ENCODE measurements at places on chromosomes 6 and 20.

DNA sequence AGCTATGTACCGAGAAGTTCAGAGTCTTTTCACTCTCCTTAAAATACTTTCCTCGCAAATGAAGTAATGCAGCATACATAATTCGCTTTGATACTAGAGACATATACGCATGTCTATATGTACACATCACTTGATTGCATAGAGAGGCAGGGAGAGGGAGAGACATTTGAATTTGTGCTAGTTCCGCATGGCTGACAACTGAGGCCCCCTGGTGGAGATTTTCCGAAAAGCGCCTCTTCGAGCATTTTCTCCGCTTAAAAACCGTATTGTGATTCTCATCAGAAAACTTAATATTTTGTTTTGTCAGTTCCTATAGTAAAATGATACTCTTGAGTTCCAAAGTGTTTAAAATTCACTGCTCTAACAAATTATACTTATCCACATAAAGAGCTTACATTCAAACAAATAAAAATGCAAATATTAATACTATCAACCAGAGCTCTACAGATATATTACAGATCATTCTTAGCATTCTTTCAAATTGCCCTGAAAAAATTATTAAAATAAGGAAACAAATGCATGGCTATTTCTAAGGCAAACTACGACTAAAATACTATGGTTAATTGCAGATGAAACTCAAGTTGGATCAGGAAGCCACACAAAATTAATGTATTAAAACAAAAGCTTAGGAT is 637 bp downstream of the MYLK4 start:
- DNase-seq = peak; percentile 60

DNA sequence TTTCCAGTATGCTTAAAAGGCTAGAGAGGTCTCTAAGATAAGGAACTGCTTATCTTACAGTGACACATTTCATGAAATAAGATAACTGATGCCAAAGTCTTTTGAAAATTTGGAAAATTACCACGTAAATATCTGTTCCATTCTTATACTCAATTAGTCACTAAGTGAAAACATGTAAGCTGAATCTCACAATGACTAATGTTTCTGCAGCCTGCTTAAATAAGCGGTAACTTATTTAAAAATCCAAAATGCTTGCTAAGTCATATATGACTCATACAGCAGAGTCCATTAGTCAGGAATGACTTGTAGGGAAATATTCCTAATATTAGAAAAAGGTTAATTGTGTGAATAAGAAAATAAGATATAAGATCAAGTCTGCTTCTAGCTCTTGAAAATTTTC is 27.8 kb upstream of the LGSN start:
- DNase-seq = no peak

DNA sequence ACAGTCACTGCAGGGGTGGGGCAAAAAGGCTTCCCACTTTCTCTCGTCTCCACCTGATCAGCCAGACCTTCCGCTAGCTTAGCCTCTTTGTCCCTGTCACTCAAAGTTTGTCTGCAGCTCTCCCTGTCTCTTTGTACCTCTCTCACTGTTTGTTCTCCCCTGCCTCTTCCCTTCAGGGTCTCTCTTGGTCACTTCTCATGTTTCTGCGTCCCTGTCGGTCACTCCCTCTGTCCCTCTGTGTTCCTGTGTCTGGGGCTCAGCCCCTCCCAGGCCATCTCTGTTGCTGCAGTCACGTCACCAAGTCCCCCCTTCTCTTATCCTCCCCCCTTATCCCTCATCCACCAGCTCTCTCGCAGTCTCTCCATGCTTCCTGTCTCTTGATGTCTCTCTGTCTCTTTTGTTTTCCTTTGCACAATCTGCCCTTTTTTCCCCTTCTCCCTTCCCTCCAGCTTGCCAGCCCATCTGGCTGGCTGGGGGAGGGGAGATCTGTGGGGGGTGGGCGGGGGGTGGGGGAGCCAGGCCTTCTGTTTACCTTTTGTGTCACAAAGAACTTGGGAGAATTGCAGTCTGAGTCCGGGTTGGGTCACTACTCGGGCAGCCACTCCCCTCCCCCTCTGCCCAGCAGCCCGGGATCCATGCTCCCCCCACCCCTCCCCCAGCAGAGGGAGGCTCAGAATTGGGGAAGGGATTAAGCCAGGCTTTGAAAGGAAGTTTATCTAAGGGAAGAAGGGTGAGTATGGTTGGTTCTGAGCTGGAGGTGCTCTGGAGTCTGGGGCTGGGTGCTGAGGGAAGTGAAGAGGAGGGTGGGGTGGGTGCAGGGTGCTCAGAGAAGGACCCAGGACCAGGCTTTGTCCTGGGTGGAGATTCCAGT is 32.3 kb downstream of the FOXP4 start:
- peak; percentile 99 for DNase-seq

- DNase-seq = no peak
Measured at GRCh38 chr6:127952831-127953230, 52.0 kb upstream of the THEMIS start.

GRCh38 chr6:110363748-110364147 is 5.6 kb upstream of the METTL24 start:
- no peak for DNase-seq

- DNase-seq = no peak
Measured at GRCh38 chr6:148509119-148509799, 166.6 kb downstream of the SASH1 start.

DNA sequence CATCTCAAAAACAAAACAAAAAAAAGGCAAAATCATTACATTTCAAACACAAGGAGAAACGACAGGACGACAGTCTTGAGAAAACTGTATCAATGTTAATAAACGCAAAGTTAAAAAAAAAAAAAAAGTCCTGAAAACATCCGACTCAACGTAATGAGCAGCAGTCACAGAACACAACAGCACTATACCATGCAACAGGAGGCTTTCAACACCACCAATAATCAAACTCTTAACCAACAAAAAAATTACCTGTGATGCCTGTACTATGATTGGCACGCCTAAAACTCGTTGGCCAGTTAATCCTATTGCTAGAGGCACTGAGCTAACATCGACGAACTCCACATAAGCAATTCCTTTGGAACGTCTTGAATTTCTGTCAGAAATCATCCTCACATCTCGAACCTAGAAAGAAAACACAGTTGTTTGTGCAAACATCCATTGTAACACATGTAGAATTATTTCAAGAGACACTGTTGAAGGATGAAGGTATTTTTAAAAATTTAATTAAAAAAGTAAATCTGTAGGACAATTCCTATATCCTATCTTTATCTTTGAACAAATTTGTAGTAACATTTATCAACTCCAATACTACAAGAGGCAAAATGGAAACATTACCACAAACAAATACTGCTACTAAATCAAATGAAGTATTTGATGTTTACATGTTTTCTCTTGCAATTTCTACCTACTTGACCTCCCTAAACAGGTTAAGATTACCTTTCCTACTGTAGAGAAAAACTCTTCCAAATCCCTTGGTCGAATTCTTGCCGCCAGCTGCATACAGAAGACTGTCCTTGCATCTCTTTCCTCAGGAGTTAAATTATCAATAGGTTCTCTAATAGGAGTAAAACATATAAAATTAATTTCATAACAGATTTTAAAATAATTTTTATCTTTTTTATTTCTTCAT is 17.5 kb downstream of the RBM39 start:
- DNase-seq = no peak

DNA sequence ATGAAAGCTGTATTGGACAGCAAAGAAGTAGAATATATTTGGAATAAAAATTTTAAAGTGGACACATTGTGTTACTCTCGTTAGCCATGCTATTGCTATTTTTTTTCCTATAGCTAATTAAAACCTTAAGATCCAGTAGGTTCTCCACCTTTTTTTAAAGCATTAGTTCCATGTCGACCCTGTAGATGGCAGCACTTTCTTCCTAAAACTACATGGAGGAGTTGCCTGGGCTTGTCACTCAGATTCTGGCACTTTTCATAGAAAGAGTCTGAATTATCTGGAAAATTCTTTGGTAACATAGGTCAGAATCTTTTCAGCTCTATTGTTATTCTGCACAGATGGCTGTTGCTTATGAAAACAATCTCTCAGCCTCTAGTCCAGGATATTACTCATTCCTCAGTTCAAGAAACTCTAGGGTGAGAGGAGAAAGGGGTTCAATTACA is 42.0 kb upstream of the ESR1 start:
- peak; percentile 29 for DNase-seq

DNA sequence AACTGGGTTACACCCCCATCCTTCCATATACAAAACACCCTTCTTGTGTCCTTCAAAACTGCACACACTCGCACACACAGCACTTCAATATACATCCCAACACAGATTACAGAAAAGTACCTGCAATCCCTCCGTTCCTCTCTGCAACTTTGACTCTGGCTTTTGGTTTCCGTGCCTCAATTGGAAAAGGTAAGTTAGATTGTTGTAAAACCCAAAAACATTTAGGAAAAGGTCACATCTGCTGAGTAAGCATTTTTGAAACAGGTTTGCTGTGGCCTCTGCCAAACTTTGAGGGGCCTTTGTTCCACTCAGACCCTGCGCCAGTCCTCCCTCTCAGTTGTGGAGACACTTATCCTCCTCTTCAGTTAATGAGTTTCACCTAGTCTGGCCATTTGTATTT is 4.2 kb downstream of the NKX2-4 start:
- DNase-seq = no peak

All from NCI-H510A treated with DMSO at 0.1 percent for 48 hours (cell line).